ENCODE measurements at places on chromosomes 3 and 15.

- DNase-seq, result no peak
These were observed 462.2 kb upstream of the CFAP20DC start for GRCh38 chr3:59512066-59512465.

GRCh38 chr15:72495007-72495406 lies 20.9 kb downstream of the ARIH1 start:
- no peak for DNase-seq

DNA sequence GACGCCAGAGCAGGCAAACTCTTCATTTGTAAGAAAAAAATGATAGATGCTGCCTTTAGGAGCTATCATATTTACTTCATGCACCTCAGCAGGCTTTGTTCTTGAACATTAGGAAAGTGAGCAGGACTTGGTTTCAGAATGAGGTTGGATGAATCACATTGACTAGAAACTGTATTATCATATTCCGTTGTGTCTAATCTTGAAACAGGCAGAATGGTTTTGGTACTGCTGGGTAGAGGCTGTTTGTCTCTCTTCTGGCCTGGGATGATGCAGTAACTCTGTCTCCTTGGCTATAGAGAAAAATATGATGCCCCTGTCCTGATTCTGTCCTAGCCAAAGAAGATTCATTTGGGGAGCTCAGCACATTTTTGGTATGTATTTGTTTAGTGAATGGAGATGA lies 344.2 kb upstream of the GRM7 start:
- no peak for DNase-seq

DNA sequence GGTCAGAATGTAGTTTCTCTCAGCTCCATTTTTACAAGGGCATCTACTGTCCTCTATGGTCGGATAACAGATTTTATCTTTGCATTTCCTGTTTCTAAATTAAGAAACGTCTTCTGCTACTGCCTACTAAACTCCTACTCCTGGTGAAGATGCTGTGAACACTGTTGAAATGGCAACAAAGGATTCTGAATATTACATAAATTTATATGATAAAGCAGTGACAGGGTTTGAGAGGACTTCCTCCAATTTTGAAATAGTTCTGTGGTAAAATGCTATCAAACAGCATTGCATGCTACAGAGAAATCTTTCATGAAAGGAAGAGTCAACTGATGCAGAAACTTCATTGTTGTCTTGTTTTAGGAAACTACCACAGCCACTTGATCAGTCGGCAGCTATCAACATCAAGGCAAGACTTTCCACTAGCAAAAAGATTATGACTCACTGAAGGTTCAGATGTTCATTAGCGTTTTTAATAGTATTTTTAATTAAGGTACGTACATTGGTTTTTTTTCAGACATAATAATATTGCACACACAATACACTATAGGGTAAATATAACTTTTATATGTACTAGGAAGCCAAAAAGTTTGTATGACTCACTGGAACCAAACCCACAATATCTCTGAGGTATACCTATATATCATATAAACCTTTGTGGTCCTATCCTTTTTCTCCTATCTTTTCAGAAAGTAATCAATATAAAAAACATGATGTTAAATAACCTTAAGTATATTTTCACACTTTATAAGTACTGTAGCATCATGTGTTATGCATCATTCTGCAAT lies 156.1 kb downstream of the STAG1 start:
- no peak for DNase-seq

DNA sequence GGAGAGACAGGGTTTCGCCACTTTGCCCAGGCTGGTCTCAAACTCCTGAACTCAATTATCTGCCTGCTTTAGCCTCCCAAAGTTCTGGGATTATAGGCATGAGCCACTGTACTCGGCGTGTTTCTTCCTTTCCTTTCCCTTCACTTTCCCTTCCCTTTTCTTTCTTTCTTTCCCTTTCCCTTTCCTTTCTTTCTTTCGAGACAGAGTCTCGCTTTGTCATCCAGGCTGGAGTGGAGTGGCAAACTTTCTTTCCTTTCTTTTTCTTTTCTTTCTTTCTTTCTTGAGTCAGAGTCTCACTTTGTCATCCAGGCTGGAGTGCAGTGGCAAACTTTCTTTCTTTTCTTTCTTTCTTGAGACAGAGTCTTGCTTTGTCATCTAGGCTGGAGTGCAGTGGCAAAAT lies 17.4 kb upstream of the LDHAL6B start:
- DNase-seq, result no peak

DNA sequence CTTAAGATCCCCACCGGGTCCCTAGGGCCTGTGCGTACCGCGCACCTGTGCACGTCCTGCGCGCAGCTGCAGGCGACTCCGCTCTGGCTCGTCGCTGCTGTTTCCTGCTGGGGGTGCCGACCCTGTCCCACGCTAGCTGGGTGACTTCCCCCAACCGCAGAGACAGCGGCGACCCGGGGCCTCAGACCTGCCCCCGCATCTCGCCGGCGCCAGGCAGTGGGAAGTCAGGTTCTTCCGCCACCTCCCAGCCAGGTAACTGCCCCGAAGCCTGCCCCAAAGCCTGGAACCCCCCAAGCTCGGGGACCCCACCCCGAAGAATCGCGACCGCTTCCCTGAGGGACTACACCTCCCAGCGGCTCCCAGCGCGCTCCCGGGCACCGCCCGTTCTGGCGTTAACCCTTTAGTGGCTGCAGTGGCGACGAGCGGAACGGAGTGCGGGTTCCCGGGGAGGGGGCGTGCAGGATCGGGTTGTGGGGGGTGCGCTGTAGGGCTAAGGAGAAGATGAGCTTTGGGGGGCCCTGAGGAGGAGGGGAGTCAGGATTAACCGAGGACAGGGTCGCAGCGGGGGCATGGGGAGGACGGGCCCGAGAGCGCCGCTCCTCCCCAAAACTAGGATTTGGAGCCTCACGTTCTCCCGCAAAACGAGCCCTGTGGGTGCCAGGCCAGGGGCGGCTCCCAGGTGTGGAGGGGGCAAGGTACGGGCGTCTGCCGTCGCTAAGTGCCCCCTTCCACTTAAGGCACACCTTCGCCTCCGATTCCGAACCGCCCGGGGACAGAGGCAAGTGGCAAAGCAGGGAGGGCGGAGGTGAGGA lies 589 bp downstream of the NEIL1 start:
- no peak for DNase-seq

DNA sequence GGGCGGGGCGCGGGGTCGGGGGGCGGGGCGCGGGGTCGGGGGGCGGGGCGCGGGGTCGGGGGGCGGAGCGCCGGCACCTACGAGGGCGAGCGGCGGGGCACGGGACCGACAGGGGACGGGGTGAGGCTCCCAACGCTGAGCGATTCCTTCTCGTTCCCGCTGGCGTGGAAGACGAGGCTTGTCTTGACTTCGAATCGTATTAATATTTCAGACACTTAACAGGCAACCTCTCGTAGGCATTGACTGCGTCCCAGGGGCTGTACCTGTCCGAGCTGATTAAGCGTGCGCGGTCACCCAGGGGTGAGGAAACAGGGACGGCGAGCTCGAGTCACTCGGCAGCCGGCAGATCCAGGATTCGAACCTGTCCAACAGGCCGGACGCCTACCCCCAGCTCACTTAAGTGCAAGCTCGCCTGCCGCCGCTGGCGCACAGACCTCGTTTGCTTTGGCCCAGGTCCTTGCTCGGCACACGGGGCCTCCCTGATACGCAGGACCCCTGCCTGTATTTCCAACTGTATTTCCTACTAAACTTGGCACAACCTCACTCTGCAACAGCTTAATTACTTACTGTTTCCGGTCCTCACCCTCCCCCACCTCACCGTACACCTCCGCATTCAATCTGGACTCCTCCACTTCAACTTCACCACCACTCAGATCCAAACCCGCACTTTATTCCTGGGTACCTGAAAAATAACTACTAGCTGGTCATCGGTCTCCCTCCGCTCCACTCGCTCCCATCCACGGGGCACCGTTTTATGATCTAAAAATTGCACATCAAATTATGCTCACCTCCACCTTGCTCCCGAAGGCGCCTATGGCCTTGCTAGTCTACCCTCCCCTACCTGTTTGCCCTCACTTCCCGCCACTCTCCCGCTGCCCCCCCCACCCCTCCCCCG lies 722 bp upstream of the ZXDC start:
- DNase-seq, result no peak

DNA sequence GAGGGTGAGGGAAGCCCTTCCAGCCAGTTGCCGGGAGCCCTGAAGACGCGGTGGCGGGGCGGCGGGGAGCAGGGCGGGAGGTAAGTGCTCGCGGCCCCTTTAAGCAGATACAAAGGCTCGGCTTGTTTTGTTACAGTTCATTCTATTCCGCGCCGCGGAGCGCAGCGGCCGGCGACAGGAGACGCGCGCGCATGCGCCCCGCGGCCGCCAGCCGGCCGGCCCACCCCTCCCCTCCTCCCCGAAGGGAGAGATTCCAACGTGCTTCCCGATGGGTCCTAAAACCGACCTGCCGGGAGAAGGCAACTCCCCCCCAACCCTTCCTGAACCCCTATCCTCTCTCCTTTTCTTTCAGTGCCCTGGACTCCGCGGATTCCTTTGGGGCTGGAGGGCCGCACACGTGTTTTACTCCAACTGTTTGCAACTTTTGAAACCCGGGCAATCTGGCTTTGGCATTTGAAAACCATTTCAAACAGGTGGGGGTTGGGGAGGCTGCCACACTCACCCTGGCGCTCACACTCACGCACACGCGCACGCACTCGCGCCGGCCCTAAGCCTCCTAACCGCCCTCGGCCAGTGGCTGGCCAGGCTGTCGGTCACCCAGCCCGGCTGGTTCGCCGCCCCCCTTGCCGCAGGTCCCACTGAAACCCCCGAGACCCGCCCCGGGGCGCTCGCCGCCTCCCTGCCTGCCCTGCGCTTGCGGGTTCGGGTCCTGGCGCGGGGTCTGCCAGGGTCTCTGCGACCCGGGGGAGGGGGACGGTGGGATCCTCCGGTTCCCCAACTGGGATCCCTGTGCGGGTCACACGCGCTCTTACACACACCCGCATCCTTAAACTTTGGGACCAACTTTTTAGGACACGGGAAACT lies at the start of gene MAGI1:
Gene MAGI1 (minus strand): TSS at position 193 of the 864 bp plus-strand sequence. CDS start 610 bp downstream, outside the sequence.
- peak; percentile 36 for DNase-seq

DNA sequence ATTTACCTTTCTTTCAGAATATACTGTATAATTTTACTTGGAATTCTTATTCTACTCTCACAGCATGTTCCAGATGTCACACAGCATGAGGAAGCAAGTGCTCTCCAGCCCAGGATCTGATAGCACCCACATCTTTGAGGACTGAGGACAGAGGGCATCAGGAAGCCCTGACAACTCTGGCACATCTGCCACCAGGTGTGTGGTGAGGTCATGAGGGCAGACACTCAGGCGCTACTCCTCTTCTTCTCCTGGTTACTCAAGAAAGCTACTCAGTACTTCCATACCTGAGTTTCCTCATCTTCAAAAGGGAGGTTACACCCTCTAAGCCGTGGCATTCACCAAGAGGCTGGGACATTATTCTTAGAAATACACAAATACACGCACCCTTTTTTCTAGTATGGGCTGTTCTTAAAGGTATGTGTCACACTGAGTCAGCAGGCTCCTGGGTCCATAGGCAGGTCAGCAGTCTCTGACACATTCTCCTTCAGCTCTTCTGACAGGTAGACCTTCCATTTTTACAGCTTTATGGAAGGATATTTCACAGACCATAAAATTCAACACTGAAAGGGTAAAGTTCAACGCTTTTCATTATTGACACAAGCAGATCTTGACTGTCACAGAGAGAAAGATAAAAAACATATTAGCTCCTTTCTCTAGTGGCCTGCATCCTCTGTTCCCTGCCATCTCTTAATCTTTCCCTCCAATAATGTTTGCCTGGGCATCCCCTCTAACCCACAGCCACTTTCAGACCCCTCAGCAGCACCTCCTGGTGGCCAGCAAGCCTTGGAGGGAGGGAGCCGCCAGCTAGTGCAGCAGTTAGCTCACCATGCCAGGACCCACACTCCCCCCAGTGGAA lies 103.2 kb upstream of the TJP1 start:
- peak; percentile 4 for DNase-seq

DNA sequence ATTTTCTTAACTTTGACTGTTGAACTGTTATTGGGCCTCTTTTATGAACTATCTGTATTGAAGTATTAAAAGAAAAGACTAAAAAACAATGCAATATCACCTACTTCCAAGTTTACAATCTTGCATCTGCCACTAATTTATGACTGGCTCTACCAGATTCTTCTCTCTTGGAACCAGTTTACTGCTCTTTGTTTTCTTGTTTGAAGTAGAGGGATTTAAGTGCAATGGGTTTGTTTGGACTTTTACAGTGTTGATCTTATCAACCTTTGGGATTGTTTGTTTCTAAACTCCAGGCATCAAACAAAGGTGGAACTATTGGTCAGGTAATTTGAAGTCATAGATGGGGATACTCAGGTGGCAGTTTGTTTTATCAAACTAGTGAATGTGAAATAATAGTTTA lies 43.0 kb upstream of the MEIS2 start:
- no peak for DNase-seq

DNA sequence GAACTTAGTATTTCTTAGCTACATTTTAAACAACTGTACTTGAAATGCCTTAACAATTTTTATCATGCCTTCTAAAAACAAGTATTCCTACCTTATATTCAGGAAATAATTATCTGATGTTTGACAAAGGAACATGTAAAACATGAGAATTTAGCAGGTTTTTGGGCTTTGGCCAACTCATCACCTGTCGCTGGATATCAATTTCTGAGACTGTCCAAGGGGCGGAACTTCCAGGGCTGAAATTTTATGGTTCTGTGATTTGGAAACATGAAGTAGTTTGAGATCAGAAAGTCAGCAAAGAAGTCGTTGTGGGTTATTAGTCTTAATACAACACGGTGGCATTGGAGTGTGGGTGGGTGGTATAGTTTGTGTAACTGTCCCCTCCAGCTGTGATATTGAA lies 282.2 kb upstream of the LRRN1 start:
- no peak for DNase-seq

GRCh38 chr3:152314677-152315353 lies 46.1 kb downstream of the MBNL1 start:
- no peak for DNase-seq

GRCh38 chr3:123723522-123724168 lies 138.8 kb upstream of the HACD2 start:
- DNase-seq, result peak; percentile 37

- DNase-seq, result no peak
These were observed 27.1 kb downstream of the DUOX1 start for GRCh38 chr15:45156744-45157455.

DNA sequence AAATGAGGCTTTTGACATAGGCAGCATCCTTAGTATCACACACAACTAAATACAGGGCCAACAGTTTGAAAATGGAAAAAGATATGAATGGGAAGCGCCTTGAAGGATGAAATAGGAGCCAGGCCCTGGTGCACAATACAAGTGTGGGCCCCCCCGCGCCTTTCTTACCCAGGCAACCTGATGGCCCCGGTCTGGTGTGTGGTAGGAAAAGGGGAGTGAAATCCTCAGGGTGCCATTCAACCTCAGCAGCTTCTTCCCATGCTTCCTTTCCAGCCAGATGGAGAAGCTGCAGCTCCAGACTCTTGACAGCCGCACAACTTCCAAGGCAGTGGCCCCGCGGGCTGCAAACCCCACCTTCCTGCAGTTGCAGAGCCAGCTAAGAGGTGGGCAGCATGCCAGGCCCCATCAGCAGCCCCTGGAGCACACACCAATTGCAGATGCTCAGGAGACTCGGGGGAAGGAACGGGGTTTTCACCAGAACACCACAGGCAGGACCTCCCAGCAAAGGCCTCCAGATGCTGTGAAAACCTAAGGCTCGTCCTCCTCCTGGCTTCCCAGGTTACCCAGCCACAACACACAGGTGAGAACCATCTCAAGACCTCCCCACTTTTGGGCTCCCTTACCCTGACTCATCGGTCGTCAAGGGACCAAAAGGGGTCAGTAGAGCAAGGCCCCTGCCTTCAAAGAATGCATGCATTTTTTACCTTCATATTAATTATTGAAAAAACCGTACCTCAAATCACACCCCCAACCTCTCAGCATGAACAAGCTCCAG lies 101.6 kb downstream of the CPN2 start:
- DNase-seq, result no peak

GRCh38 chr3:906739-907138 lies 186.1 kb upstream of the CNTN6 start:
- DNase-seq, result no peak

Measured in GM18507 (cell line).